ENCODE measurements at places on chromosomes 2 and 18. TPM values are rescaled to one million over a fixed set of nuclear protein-coding genes. Genes with fewer than 3 reads are reported as not detected.

GRCh38 chr2:194100201-194100600 lies 1556.8 kb upstream of the SLC39A10 start:
- no peak for DNase-seq
- no peaks in the 10 kb centered on the region for H3K4me1 ChIP-seq
- H3K4me3 ChIP-seq: no peak overlapping the region
- H3K36me3 ChIP-seq: no peaks in the 10 kb centered on the region

GRCh38 chr2:179932786-179933185 lies 71.4 kb upstream of the ZNF385B start:
- DNase-seq: peak; percentile 34
- no peaks in the 10 kb centered on the region for H3K4me1 ChIP-seq

GRCh38 chr2:149399934-149400615 lies 69.7 kb downstream of the LYPD6 start:
- no peaks in the 10 kb centered on the region for H3K4me1 ChIP-seq
- no peak for DNase-seq
- no peak overlapping the region for H3K27ac ChIP-seq
- no peaks in the 10 kb centered on the region for H3K27me3 ChIP-seq

Gene CKAP2L
- not detected for total RNA-seq

Gene CHRNG
- total RNA-seq: not detected

Gene TRPM8
- total RNA-seq: not detected

Gene PRSS56
- total RNA-seq: 0.12 TPM

Gene CYTIP
- total RNA-seq: 13.7 TPM

Gene RTP5
- total RNA-seq: not detected

All from heart right ventricle (tissue), 16 donors.